ENCODE measurements at places on chromosomes 11 and 22. TPM values are rescaled to one million over a fixed set of nuclear protein-coding genes. Genes with fewer than 3 reads are reported as not detected.

SCGB2A2 gene
- total RNA-seq = not detected

FJX1 gene
- 39.5 TPM for total RNA-seq

C22orf31 gene
- total RNA-seq = not detected

OR10A2 gene
- total RNA-seq = not detected

FGF3 gene
- total RNA-seq = not detected

KCNQ1OT1 gene
- 2.3 TPM for total RNA-seq

All from vein endothelial cell (primary cell).